ENCODE measurements at places on chromosomes 2 and 18.

GRCh38 chr18:2179498-2180183 is 391.7 kb downstream of the METTL4 start:
- H3K4me1 ChIP-seq, result no peaks in the 10 kb centered on the region
- H3K27ac ChIP-seq, result no peak overlapping the region
- peaks cover 2% of the 10 kb centered on the region for H3K27me3 ChIP-seq
- DNase-seq, result no peak

DNA sequence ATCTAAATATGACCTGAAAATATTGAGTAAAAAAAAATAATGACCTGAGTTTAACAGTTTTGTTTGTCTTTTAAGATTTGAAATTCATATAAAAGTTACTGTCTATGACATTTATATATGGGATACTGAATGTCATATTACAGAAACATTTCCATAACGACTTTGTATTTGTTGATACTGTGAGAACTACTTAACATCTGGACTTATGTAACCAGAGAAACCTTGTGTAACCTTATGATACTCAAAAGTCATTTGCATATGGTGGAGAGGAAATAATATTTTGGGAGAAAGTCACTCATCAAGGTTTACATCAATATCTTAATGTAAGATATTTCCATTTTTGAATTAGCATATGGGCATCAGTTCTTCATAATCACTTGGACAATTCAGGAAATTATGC is 12.6 kb downstream of the MFSD6 start:
- H3K4me1 ChIP-seq, result no peaks in the 10 kb centered on the region
- H3K27ac ChIP-seq, result no peak overlapping the region
- H3K36me3 ChIP-seq, result no peaks in the 10 kb centered on the region
- DNase-seq, result no peak

DNA sequence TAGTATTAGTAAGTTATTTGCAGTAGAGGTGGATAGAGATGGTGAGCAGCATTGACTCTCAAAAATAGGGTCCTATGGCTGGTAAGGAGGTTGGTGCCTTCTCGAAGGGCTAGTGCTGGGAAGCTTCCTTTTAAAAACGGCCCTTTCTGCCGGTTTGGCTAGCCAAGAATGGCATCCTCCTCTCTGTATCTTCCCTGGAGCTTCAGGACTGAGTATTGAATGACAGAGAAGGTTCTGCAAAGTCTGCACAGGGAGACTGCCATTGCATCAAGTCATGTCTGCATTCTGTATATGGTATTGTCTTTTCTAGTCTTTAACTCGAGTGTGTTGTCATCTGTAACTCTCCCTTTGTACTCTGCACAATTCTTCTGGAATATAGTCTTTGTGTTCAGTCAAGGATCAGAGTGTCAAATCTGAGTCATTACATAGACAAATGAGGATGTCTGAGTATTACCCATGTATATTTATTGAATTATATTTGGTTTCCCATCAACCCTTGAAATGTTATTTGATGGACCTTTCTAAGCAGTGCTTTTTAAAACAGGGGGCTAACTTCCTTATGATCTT is 1.1 kb downstream of the LDLRAD4 start:
- peak overlapping the region; percentile 67 for H3K4me3 ChIP-seq
- DNase-seq, result no peak
- no peaks in the 10 kb centered on the region for H3K36me3 ChIP-seq
- H3K27me3 ChIP-seq, result peaks cover 67% of the 10 kb centered on the region
- peaks cover 40% of the 10 kb centered on the region for H3K4me1 ChIP-seq

DNA sequence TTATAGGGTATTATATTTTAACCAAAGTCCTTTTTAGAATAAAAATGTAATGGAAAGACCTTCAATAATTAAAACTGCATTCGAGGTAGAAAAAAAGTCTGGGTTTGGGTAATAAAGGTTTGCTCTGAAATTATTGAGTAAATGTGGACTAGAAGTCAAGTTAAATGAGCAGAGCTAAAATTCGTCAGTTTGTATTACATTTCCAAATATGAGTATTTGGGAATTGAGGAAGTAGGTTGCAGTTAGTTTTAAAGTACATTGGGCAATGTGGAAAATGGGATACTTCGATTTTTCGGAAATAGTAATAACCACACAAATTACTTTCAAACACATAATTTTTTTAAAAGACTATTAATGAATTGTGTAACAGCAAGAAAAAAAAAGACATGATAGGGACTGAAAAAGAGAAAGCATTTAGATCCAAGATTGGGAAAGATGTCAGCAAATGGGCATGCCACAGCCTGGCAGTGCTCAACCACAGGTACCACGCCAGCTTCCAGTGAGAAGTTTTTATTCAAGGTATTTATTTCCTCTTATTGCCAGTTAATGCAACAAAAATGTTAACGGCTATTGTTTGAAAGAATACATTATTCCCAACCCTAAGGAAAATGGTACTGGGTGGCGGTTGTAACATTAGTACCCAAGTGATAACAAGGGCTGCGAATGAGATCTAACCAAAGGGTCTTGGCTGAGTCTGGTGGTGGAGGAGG is 50.0 kb downstream of the TTC39C start:
- DNase-seq, result no peak
- H3K4me3 ChIP-seq, result no peak overlapping the region
- H3K36me3 ChIP-seq, result peaks cover 31% of the 10 kb centered on the region
- H3K27ac ChIP-seq, result peak overlapping the region; percentile 86

All from nephron progenitor cell (in vitro differentiated cells).